ENCODE measurements at places on chromosomes 4 and X.

DNA sequence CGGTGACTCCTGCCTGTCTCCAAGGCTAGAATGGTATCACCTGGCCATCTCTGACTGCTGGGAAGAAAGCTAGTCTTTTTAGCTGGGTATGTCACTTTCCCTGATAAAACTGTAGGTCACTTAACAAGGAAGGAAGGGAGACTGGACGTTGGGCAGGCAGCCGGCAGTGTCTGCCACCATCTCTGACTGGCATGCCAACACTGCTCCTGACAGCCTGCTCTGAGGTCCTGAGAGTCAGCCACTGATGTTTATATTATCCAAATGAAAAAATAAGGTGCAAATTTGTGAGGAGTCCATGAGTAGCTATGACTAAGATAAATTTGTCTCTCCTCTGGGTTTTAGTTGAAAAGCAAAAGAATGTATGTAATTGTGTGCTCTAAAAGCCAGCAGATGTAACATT is 77.2 kb downstream of the SNX25 start:
- DNase-seq: no peak
- H3K27ac ChIP-seq: peak overlapping the region; percentile 75
- peak overlapping the region; percentile 13 for H3K4me3 ChIP-seq
- no peaks in the 10 kb centered on the region for H3K36me3 ChIP-seq
- no peaks in the 10 kb centered on the region for H3K27me3 ChIP-seq

GRCh38 chr4:93841803-93842345 is 13.3 kb downstream of the ATOH1 start:
- no peak overlapping the region for H3K4me3 ChIP-seq
- no peak overlapping the region for H3K27ac ChIP-seq
- DNase-seq: no peak
- H3K4me1 ChIP-seq: no peaks in the 10 kb centered on the region

- peaks cover 9% of the 10 kb centered on the region for H3K4me1 ChIP-seq
- H3K27ac ChIP-seq: no peak overlapping the region
- no peak overlapping the region for H3K4me3 ChIP-seq
- no peaks in the 10 kb centered on the region for H3K27me3 ChIP-seq
- H3K36me3 ChIP-seq: no peaks in the 10 kb centered on the region
- no peak for DNase-seq
Observed at GRCh38 chr4:8332891-8333331, 63.4 kb downstream of the HTRA3 start.

GRCh38 chr4:8410066-8410625 is 30.4 kb downstream of the ACOX3 start:
- H3K4me1 ChIP-seq: peaks cover 21% of the 10 kb centered on the region
- peak overlapping the region; percentile 53 for H3K27ac ChIP-seq
- no peaks in the 10 kb centered on the region for H3K27me3 ChIP-seq
- no peak overlapping the region for H3K4me3 ChIP-seq

GRCh38 chr4:159435561-159436023 is 332.7 kb downstream of the RAPGEF2 start:
- H3K27me3 ChIP-seq: no peaks in the 10 kb centered on the region
- no peak for DNase-seq
- H3K4me3 ChIP-seq: no peak overlapping the region
- H3K27ac ChIP-seq: peak overlapping the region; percentile 13

DNA sequence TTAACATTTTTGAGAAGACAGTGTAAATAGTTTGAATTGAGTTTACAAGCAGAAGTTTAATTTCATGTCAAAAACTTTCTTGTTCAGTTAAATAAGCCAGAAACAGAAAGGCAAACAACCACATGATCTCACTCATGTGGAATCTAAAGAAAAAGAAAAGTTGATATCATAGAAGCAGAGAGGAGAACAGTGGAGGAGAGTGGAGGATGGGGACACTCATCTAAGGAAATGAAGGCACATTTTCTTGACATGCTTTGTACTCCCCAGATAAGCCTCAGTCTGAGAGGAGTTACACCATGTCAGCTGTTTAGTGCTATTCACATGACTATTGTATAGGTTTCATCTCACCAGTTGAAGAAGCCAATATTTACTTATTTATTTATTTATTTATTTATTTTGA is 13.5 kb downstream of the SNCA start:
- H3K36me3 ChIP-seq: no peaks in the 10 kb centered on the region
- H3K27ac ChIP-seq: no peak overlapping the region
- H3K27me3 ChIP-seq: no peaks in the 10 kb centered on the region
- no peak overlapping the region for H3K4me3 ChIP-seq
- no peaks in the 10 kb centered on the region for H3K4me1 ChIP-seq

GRCh38 chrX:54824722-54825121 is 17.2 kb downstream of the MAGED2 start:
- DNase-seq: no peak
- H3K4me3 ChIP-seq: no peak overlapping the region
- H3K36me3 ChIP-seq: no peaks in the 10 kb centered on the region
- no peaks in the 10 kb centered on the region for H3K27me3 ChIP-seq

GRCh38 chr4:88447371-88448095 is 9.4 kb upstream of the HERC5 start:
- DNase-seq: no peak
- H3K27ac ChIP-seq: no peak overlapping the region
- no peak overlapping the region for H3K4me3 ChIP-seq

DNA sequence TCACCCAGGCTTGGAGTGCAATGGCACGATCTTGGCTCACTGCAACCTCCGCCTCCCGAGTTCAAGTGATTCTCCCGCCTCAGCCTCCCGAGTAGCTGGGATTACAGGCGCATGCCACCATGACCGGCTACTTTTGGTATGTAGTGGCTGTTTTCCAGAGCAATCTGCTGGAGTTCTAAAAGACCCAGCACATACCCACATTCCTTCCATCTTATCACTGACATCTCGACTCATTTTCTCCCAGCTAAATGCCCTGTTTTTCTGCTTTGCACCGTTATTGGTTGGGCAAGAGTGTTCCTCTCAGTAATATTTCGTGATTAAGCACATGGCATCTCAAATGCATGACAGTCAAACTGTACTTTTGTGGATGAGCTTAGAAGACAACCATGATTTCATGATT is 53.7 kb downstream of the PRKX start:
- H3K27me3 ChIP-seq: no peaks in the 10 kb centered on the region
- DNase-seq: no peak
- no peak overlapping the region for H3K4me3 ChIP-seq
- no peaks in the 10 kb centered on the region for H3K36me3 ChIP-seq

DNA sequence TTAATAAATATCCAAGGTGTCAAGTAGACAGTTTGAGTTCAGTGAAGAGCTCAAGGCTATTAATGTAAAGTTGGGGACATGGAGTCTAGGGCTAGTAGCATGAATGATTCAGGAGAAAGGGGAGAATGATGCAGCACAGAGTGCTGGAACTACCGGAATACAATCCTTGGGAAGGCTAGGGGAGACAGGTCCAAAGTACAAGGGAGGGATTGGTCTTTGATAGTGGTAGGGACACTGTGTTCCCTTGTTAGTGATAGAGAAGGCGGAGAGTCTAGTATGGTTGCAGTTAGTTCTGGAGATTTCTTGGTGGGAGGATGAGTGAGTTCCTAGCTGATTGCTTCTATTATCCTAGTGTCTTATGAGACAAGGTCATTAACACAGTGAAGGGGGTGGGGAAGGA is 8.7 kb downstream of the GCNA start:
- DNase-seq: no peak
- H3K4me3 ChIP-seq: no peak overlapping the region
- H3K27ac ChIP-seq: no peak overlapping the region
- H3K27me3 ChIP-seq: no peaks in the 10 kb centered on the region
- no peaks in the 10 kb centered on the region for H3K36me3 ChIP-seq
- no peaks in the 10 kb centered on the region for H3K4me1 ChIP-seq

GRCh38 chrX:6383917-6384316 is 151.0 kb downstream of the VCX3A start:
- H3K4me1 ChIP-seq: no peaks in the 10 kb centered on the region
- no peaks in the 10 kb centered on the region for H3K36me3 ChIP-seq
- no peak overlapping the region for H3K4me3 ChIP-seq
- no peak for DNase-seq
- no peak overlapping the region for H3K27ac ChIP-seq

- no peak for DNase-seq
- no peaks in the 10 kb centered on the region for H3K27me3 ChIP-seq
- H3K4me1 ChIP-seq: no peaks in the 10 kb centered on the region
- H3K4me3 ChIP-seq: no peak overlapping the region
Observed at GRCh38 chr4:10732235-10732913, 47.8 kb upstream of the CLNK start.

DNA sequence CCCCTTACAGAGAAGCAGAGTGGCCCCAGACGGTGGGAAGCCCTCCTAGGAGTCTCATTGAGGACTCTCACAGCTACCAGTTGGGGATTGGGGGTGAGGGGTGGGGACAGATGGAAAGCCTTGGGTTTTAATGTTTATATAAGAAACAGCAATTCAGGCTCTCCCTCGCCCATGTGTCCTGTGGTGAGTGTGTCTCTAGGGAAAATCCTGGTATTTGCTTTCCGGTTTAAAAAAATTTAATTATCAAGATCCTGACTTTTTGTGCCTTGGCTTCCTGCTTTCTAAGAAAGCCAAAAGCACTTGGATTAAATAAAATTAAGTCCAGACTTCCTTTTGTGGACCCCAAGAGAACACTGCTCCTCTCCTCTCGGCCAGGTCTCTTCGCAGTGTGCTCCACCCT is 93.8 kb downstream of the SOWAHB start:
- H3K4me1 ChIP-seq: no peaks in the 10 kb centered on the region
- H3K4me3 ChIP-seq: no peak overlapping the region
- no peaks in the 10 kb centered on the region for H3K27me3 ChIP-seq

DNA sequence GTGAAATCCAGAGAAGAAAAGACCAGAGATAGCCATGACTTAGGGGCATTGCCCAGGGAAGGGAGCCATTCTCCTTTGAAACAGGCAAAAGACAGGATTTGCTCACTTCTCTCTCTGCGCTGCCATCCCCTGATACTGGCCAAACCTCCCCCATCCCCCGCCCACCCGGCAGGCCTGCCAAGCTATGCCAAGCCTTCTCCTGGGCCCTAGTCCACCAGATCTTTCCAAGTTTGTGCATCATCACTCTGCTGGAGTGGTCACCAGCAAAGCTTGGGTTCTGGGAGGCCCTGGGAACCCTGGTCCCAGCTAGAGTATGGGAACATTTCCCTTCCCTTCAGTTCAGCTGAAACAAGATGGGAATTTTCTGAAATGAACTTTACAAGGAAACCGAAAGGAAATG is 18.4 kb downstream of the EFNB1 start:
- DNase-seq: no peak
- H3K27me3 ChIP-seq: no peaks in the 10 kb centered on the region
- no peaks in the 10 kb centered on the region for H3K36me3 ChIP-seq
- no peak overlapping the region for H3K27ac ChIP-seq

DNA sequence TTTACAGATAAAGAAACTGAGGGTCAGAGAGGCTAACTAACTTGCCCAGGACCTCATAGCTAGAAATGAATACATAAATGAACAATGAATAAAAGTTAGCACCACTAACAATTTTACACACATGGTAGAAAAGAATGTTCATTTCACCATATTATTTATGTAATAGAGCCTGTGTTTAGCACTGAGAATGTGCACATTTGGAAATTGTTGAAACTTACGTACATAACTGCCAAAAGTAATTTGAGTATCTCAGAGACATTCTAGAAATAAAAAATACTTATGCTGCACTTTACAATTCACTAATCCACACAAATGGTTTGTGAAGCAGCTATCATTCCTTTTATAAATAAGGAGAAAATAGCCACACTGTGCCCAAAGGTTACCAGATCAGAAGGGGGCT is 9.9 kb downstream of the CASK start:
- no peak overlapping the region for H3K4me3 ChIP-seq
- no peaks in the 10 kb centered on the region for H3K36me3 ChIP-seq

DNA sequence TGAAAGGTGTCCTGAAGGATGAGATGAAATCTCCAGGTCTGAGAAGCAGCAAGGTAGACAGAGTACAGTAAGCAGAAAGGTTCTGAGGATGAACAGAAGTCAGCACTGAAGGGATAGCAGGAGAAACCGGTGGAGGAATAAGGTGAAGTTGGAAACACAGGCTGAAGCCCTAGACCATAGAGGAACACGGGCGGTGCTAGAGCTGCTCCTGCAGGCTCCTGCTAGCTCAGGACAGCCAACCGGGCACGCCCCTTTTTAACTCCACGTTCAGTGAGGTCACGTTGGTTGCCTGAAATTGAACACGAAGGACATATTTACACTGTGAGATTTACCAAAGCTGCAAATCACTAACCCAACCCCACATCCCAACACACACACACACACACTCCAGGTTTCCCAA is 1886.4 kb upstream of the AGA start:
- no peaks in the 10 kb centered on the region for H3K4me1 ChIP-seq
- no peak overlapping the region for H3K4me3 ChIP-seq
- H3K36me3 ChIP-seq: no peaks in the 10 kb centered on the region
- H3K27ac ChIP-seq: no peak overlapping the region

DNA sequence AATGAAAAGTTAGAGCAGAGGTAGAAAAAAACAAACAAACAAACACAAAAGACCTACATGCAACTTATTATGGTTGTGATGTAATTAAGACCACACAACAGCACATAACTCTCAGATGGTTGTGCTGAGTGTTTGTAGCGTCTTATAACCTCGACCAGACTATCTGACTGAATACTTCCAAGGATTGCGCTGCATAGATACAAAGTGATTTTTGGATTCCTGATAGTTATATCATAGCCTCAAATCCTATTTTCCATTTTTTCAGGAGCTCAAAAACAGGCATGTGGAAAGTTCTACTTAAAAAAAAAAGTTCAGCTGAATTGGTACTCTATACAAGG is 236.1 kb downstream of the SPRY1 start:
- H3K27ac ChIP-seq: no peak overlapping the region
- no peak overlapping the region for H3K4me3 ChIP-seq
- no peaks in the 10 kb centered on the region for H3K4me1 ChIP-seq
- H3K36me3 ChIP-seq: no peaks in the 10 kb centered on the region

GRCh38 chr4:169305651-169306050 is 34.9 kb upstream of the SH3RF1 start:
- H3K27me3 ChIP-seq: no peaks in the 10 kb centered on the region
- DNase-seq: no peak
- no peaks in the 10 kb centered on the region for H3K4me1 ChIP-seq
- no peak overlapping the region for H3K4me3 ChIP-seq
- no peak overlapping the region for H3K27ac ChIP-seq

DNA sequence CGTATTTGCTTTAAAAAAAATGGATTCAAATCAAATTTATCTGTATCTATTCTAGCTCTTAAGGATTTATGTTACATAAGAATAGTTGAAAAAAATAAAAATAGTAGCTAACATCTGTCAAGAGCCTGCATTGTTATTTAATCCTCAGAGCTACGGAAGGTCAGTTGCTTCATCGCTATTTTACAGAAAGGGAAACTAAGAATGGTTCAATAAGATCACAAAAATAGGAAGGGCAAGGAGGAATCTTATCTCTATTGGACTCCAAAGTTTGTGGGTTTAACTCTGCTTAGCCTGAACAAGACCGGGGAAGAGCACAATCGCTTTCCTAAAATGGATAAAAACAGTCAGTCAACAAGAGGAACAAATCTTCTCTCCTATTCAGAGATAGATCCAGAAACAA is 270.2 kb upstream of the SMIM31 start:
- no peaks in the 10 kb centered on the region for H3K4me1 ChIP-seq
- no peak for DNase-seq
- no peaks in the 10 kb centered on the region for H3K27me3 ChIP-seq
- no peak overlapping the region for H3K27ac ChIP-seq
- no peaks in the 10 kb centered on the region for H3K36me3 ChIP-seq

GRCh38 chr4:171117457-171117856 is 695.7 kb upstream of the GALNTL6 start:
- H3K4me1 ChIP-seq: no peaks in the 10 kb centered on the region
- no peak overlapping the region for H3K27ac ChIP-seq
- H3K4me3 ChIP-seq: no peak overlapping the region
- no peak for DNase-seq
- no peaks in the 10 kb centered on the region for H3K27me3 ChIP-seq
- H3K36me3 ChIP-seq: no peaks in the 10 kb centered on the region

- no peak overlapping the region for H3K4me3 ChIP-seq
- H3K27me3 ChIP-seq: no peaks in the 10 kb centered on the region
- H3K4me1 ChIP-seq: no peaks in the 10 kb centered on the region
- no peaks in the 10 kb centered on the region for H3K36me3 ChIP-seq
- H3K27ac ChIP-seq: no peak overlapping the region
Observed at GRCh38 chr4:154622598-154622997, 10.1 kb upstream of the FGG start.

Data from thoracic aorta (tissue), 2 donors.